Bronchial epithelial cell (primary cell): ENCODE measurements at places on chromosomes 6 and 20. TPM values are rescaled to one million over a fixed set of nuclear protein-coding genes. Genes with fewer than 3 reads are reported as not detected.
A peak's percentile ranks its signal among the peaks of the same experiment; 100 is the strongest.

Gene HLA-DOA
- total RNA-seq: not detected in 2 replicates

Gene MUC21
- 0.53 and 2.2 TPM in 2 replicates for total RNA-seq

Gene TGM3
- total RNA-seq: 11.8 and 42.6 TPM in 2 replicates

Gene SDCBP2
- total RNA-seq: 96.4 and 176 TPM in 2 replicates

Gene TTLL9
- under 0.01 TPM in 1 of 2 replicates, not detected in the other for total RNA-seq

Gene TP53TG5
- total RNA-seq: 0.13 TPM in 1 of 2 replicates, not detected in the other

Gene GHRH
- not detected in 2 replicates for total RNA-seq

Gene MAK
- total RNA-seq: not detected in 2 replicates

Gene CNR1
- under 0.01 and 0.13 TPM in 2 replicates for total RNA-seq

Gene C6orf52
- 2.1 and 2.7 TPM in 2 replicates for total RNA-seq

Gene LATS1
- total RNA-seq: 6.3 and 6.8 TPM in 2 replicates

Gene MICB
- total RNA-seq: 2.9 and 3.7 TPM in 2 replicates

Gene SLC17A2
- not detected in 2 replicates for total RNA-seq

Gene ZNF831
- not detected in 2 replicates for total RNA-seq

Gene NT5E
- total RNA-seq: 31.4 and 71.1 TPM in 2 replicates

DNA sequence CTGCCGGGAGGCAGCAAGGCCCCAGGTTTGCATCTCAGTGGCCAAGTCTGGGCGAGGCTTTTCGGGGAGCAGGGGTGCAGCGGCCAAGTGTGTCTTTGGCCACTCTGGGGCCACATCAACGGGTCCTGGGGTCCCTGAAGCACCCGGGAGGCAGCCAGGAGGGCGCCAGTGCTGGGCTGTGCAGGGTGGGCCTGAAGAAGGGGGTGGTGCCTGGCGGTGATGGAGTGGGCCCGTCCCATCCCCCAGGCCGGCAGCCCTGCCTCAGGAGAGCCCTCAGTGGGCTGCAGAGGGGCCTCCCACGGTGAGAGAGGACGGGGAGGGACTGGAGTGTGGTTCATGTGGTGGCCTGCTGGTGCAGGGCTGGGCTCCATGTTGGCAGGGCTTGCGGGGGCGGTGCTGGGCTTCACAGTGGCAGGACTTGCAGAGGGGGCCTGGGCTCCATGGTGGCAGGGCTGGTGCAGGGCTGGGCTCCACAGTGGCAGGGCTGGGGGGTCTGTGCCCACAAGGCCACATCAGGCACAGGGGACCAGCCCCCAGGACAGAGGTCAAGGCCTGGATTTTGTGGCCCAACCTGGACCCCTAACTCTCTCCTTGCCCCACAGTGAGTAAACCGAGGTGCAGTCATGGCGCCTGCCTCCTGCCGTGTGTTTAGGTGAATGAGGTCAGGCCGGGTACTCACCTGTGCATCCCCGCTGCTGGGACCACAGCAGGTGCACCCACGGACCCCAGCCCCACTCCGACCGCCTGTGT lies 10.5 kb upstream of the BHLHE23 start:
- no peak for DNase-seq

DNA sequence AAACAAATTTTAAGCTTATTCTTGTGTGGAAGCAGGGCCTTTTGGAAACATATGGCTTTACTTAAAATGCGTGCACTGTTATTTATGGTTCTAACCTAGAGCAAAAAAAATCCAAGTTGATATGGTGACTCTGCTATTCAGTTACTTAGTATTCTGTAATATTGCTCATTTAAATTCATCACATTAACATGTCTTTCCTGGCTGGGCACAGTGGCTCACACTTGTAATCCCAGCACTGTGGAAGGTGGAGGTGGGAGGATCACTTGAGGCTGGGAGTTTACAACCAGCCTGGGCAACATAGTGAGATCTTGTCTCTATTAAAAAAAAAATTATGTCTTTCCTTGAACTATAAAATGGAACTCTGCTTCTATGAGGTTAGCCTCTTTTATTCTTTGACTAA lies 57.8 kb upstream of the SDHAF4 start:
- no peak for DNase-seq

DNA sequence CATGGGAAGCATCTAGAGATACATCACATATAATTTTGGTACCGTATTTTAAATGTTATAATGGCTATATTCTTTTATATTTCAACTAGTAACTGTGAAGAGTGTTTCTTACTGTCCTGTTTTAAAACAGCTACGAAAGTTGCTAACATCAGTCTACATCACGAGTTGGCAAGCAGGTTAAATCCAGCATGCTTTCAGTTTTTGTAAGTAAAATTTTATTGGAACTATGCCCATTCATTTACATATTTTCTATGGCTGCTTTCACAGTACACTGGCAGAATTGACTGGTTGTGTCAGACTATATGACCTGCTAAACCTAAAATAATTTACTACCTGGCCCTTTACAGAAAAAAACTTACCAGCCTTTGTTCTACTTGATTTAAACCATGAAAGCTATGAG lies 478.1 kb downstream of the PHF3 start:
- DNase-seq: no peak

DNA sequence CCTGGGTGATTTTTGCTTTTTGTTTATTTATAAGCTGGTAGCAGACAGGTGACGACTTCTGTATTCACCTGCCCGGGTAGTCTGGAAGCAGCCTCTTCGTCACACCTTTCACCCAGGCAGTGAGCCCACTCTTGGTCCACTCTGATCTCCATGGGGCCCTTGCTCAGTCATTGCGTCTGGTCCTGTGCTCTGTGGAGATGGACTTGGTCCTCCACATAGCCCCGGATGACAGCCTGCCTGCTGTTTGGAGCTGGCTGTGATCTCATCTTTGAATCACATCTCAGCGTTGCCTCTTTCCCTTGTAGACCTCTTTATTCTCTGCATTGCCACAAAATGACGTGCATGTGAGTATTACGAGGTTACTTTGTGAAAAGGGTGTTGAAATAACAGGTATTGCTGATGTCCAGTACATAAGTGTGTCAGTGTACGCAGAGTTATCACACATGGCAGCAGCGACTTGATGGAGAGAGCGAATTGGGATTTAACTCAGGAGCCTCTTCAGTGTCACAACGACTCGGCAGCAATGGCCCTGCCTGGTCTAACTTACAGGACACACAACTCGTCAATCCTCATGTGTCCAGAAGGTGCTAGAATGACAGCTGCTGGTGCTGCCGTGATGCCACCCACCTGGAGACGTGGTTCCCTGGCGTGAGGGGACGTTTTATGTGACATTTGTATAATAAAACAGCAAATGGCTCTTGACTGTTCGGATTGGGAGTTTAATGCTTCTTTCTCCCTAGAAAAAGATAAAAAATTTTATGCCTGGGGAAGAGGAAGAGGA lies 24.2 kb upstream of the FRMD1 start:
- DNase-seq: no peak

GRCh38 chr6:114218437-114219340 lies 124.1 kb downstream of the HS3ST5 start:
- no peak for DNase-seq

DNA sequence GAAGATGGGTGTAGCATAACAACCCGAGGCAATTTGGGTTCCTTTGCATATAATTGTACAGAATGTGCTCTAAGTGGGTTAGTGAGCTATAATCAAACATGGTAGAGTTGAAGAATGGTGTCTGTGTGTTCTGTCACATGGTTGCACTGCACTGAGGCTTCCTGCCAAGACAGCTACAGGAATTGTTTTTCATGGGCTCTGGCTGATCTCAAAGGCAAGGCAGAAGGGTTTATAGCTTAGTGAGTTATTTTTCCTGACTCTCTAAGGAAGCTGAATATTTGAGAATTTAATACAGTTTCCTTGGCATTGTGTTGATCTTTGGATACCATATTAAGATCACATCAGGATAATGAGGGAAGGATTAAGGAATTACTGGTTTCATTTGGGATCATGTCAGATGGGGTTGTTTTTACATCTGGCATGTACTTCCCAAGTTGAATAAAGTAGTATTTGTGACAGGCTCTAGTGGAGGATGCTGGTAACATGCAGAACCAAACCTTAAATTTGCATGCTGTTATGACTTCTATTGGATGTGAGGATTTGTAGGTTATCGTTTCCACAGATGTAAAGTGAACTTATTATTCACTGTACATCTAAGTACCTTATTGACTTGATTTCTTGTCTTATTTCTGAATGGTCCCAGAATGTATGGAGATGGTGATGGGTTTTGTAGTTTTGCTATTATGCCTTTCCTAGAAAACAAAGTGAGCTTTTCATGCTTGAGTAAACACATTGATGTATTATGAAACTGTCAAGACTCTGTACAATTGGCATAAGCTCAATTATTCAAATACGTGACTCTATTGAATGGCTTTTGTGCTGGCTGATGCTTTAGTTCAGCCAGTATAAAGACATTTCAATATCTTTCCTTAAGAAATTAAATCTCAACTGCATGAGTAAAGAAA lies 43.3 kb downstream of the LRRC1 start:
- no peak for DNase-seq

- DNase-seq: peak; percentile 22
These were observed 56.3 kb downstream of the TSHZ2 start for GRCh38 chr20:53028337-53029007.

- no peak for DNase-seq
These were observed 79.3 kb downstream of the CAP2 start for GRCh38 chr6:17472653-17473183.

- DNase-seq: no peak
These were observed 223.4 kb upstream of the FOXQ1 start for GRCh38 chr6:1088492-1089001.

DNA sequence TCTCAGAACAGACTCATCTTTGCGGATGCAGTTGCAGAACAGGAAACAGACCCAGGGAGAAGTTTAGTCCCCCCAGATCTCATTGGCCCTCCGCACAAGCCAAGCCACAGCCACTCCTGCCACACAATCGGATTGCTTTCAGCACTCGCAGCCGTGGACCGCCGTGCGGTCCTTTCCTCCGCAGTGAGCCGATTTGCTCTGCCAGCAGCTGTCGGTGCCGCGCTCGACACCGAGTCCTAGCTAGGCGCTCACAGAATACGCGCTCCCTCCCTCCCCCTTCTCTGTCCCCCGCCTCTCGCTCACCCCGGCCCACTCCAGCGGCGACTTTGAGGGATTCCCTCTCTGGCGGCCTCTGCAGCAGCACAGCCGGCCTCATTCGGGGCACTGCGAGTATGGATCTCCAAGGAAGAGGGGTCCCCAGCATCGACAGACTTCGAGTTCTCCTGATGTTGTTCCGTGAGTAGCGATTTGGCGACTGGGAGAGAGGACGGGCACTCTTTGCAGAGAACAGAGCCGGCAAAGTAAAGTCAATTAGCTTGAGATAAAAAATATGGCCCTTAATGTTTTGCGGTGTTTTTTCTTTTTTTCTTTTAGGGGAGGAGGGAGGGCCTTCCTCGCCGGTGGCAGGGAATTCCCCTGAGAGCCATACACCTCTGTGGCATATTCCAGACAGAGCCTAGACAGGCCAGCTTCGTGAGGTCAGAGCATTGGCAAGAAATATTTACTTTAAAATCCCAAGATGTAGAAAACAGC lies at the start of gene LAMP5:
LAMP5 (plus strand) TSS at position 130 of the 753 bp plus-strand sequence; CDS start at position 393, 263 bp downstream.
- DNase-seq: peak; percentile 5

GRCh38 chr6:71279321-71279720 lies 9.3 kb upstream of the OGFRL1 start:
- DNase-seq: no peak

- no peak for DNase-seq
These were observed 24.6 kb downstream of the RAMACL start for GRCh38 chr6:166561771-166562359.

GRCh38 chr20:45095805-45096238 lies 5.1 kb downstream of the KCNS1 start:
- peak; percentile 61 for DNase-seq

DNA sequence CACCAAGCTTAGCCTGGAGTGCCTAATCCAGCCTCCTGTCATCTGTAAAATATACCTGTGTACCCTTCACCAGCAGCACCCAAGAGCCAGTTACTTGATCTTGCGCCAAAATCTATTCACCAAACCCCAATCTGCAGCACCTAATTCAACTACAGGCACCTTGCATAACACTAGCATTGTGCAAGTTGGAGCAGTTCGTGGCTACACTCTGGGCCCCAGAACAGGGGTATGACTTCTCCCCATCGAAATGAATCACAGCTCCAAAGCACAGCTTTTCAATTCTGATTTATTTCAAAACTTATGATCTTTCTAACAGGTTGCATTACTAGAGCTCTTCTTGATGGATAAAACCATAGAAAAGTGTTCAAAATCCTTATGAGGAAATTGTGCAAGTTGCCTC lies 100.4 kb upstream of the TCF21 start:
- no peak for DNase-seq

DNA sequence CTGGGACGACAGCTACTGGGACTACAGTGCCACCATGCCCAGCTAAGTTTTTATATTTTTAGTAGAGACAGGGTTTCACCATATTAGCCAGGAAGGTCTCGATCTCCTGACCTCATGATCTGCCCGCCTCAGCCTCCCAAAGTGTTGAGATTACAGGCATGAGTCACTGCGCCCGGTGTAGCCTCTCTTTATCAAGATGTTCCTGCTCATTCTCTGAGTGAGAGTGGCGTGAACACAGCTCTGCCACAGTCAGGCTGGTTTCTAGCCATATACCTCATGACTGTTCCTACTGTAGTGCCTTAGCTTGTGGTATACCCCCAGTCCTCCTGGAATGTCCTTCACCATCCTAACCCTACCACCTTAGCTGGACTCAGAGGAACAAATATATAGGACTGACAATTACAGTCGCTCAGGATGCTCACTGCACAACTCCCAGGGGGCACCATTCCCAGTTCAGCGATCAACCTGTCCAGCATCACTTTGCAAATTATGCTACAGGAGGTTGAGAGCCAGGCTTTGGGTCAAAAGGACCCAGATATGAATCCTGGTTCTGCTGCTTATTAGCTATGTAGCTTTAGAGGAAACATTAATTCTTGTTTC lies 86.3 kb downstream of the CHMP4B start:
- DNase-seq: no peak

- peak; percentile 11 for DNase-seq
These were observed 253.8 kb upstream of the STXBP5 start for GRCh38 chr6:146950351-146950835.

DNA sequence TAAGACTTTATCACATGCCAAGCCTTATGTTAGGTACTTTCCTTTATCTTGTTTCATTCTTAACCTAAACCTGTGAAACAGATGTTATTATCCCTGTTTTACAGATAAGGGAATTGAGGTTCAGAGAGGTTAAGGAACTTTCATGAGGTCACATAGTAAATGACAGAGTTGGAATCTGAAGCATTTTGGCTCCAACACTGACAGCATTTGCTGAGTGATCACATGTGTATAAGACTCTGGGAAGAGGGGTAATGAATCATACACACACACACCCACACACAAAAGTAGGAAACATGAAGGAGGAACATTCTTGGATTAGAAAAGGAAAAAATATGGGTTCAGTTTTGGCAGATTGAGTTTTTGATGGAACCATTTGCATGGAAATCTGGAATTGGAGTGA lies 212.5 kb downstream of the GJA1 start:
- peak; percentile 67 for DNase-seq

- no peak for DNase-seq
These were observed 595 bp upstream of the SRF start for GRCh38 chr6:43170417-43170930.

DNA sequence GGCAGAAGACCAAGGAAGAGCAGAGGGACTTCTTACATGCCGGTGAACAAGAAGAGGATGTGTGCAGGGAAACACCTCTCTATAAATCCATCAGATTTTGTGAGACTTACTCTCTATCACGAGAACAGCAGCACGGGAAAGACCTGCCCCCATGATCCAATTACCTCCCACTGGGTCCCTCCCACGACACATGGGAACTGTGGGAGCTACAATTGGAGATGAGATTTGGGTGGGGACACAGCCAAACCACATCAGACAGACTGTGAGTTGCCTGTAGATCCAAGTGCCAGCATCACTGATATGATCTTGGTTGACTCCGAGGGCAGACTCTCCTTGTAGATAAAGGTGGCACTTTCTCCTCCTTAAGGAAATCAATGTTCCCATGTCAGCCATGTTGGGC lies 414.8 kb upstream of the JARID2 start:
- DNase-seq: no peak
